Kasumi-1 (cell line): ENCODE measurements at places on chromosomes 16 and 17.
A peak's percentile ranks its signal among the peaks of the same experiment; 100 is the strongest.

- DNase-seq, result no peak
Measured at GRCh38 chr17:64226132-64226531, 36.9 kb downstream of the TEX2 start.

DNA sequence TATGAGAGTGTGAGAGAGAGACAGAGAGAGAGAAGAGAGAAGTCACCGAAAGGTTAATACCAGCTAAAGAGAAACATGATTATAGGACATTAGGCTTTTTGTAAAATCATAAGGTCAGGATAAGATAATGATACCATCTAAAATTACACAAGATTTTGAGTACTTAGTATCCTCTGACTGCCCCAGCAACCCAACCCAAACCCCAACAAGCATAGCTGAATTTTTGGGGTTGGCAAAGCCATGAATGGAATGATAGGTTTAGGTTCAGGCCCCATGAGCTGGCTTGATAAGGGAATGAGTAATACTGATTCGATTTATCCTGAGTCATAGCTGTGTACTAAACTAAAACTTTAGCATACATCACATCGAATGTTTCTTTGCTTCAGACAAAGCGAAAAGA is 259.5 kb downstream of the IRX3 start:
- no peak for DNase-seq

DNA sequence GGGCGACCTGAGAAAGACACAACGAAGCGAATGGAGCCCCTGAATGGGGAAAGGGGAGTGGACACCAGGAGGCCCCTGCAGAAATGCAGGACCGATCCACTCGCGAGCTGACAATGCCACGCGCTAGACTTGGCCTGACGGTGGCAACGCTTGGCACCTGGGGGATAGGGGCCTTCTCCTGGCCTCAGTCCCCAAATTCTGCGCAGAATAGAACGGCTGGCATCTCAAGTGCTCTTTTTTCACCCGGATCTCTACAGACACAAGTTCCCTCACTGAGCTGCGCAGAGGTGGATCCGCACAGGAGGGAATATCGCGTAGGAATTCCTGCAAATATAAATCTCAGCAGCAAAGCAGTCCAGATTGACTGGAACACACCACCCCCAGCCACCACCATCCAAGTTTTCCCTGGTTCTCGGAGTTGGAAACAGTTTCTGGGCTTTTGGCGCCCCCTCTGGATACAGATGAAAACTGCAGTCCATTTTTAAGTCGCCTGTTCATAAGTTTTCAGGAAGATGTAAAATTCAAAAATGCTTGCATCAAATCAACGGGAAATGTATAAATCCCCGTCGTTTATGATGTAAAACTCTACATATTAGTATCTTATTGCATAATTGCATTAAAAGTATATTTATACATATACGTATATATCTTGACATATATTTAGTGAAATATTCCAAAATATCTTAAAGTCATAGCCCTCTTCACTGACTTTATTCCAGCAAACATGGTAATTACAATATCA is 2.3 kb upstream of the SOX9 start:
- DNase-seq, result peak; percentile 50

GRCh38 chr16:85697431-85697830 is 8.7 kb upstream of the GINS2 start:
- DNase-seq, result no peak

GRCh38 chr17:64736804-64737492 is 74.8 kb upstream of the SMURF2 start:
- peak; percentile 82 for DNase-seq

GRCh38 chr17:82960419-82961271 is 118.8 kb upstream of the METRNL start:
- no peak for DNase-seq

GRCh38 chr17:62821189-62822079 is 13.3 kb upstream of the MARCHF10 start:
- DNase-seq, result no peak

GRCh38 chr16:76875898-76876297 is 315.1 kb upstream of the MON1B start:
- no peak for DNase-seq

GRCh38 chr16:78485188-78485916 is 385.9 kb downstream of the WWOX start:
- no peak for DNase-seq

- DNase-seq, result no peak
Measured at GRCh38 chr17:12034538-12034937, 13.9 kb downstream of the MAP2K4 start.

DNA sequence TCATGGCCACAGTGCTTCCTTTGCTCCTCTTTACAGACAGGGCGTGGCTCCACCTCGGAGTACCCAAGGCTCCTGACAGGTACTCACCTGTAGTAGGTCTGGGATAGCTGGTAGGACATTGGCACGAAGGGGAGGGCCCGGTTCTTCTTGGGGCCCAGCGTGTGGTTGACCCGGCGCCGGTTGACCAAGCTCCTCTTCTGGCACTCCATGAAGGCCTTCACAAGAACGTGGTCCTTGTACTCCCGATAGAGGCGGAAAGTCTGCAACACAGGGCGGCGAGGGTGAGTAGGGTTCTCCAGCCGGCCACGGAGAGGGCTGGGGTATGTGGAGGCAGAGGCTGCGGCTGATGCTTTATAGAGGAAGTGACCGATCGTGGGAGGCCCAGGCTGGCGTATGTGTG is 69.7 kb downstream of the IL21R start:
- DNase-seq, result no peak

DNA sequence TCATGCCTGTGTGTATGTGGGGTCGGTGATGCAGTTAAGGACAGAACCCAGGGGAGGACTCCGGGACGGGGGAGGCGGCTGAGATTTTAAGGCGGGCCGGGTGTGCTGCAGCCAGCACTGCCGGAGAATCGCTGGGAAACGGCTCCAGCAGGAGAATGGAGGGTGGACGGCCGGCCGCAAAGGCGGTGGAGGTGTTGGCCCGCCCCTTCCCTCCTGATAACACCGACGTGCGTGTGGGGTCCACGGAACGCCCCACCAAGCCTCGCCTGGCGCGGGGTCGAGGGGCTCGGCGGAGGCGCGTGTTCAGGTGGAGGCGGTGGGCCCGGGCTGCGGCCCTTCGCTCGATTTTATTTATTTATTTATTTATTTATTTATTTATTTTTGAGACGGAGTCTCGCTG is 633 bp downstream of the ZNF843 start:
- DNase-seq, result no peak

DNA sequence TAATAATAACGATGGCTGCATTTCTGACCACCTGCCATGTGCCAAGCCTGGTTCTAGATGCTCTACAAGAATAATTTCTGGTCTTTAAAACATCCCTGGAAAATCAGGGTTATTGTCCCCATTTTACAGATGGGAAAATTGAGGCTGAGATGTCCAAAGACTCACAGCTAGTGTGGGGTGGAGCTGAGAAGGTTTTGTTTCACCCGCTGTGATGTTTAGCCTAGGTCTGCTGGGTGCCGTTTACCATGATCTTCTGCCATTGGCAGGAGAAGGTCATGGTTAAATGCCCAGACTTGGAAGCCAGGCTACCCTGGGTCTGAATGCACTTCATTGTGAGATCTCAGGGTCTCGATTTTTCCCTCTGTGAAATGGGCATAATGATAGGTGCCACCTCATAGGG is 159.1 kb upstream of the PLCG2 start:
- DNase-seq, result no peak

GRCh38 chr17:4998732-4999429 is 1.1 kb downstream of the KIF1C start:
- DNase-seq, result no peak

DNA sequence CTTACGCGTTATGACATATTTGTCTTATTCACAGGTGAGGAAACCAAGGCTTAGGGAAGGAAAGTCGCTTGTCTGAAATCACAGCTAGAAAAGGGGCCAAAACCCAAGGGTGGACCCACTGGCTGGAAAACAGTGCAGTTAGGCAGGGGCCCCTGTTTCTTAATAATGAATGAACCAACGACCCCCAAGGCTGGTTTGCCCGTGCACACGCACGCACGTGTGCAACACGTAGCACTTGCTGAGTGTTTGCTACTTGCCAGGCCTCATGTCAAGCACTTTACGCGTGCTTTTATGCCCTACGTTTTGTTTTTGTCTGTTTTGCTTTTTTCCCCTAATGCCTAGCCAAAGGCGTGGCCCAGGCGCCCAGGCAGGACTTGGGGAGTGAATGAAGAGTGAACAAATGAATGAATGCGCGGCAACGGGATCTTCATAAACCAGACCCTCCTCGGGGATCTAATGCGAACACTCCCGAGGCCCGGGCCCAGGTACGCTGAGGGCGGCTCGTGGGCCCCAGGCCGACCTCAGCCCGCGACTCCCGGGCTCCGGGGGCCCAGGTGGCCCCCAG is 571 bp upstream of the USP10 start:
- DNase-seq, result peak; percentile 27

DNA sequence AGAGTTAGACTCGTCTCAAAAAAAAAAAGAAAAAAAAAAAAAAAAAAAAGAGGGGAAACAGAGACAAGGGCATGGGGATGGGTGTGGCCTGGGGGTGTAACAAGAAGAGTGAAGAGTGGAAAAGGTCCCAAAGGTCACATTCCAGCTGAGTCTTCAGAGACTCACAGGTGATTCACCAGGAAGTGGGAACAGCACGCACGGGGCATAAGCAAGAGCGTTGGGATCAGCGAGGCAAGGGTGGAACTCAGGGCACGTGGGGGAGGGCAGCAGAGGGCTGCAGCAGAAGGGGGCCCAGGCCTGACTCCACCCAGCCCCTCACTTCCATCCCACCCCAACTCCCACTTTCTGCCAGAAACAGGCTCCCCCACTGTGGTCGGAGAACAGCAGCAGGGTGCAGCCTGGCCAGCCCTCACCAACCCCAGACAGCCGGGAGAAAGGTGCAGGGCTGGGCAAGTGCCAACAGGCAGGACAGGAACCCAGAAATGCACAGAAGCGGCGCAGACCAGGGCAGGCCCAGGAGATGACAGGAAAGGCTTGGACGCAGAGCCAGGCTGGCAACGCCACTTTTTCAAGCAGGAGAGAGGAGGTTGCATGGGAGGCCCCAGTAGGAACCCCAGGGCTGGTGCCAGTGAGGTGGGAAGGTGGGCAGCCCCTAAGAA is 3.3 kb downstream of the MEAK7 start:
- DNase-seq, result no peak

DNA sequence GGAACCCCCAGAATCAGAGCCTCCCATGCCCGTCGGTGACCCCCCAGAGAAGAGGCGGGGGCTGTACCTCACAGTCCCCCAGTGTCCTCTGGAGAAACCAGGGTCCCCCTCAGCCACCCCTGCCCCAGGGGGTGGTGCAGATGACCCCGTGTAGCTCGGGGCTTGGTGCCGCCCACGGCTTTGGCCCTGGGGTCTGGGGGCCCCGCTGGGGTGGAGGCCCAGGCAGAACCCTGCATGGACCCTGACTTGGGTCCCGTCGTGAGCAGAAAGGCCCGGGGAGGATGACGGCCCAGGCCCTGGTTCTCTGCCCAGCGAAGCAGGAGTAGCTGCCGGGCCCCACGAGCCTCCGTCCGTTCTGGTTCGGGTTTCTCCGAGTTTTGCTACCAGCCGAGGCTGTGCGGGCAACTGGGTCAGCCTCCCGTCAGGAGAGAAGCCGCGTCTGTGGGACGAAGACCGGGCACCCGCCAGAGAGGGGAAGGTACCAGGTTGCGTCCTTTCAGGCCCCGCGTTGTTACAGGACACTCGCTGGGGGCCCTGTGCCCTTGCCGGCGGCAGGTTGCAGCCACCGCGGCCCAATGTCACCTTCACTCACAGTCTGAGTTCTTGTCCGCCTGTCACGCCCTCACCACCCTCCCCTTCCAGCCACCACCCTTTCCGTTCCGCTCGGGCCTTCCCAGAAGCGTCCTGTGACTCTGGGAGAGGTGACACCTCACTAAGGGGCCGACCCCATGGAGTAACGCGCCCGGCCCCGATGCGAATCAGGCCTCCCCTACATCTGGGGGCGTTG is 4.0 kb downstream of the TPSG1 start:
- DNase-seq, result no peak

GRCh38 chr17:6506679-6507231 is 49.6 kb downstream of the PITPNM3 start:
- no peak for DNase-seq

- no peak for DNase-seq
Measured at GRCh38 chr17:8369944-8370343, 6.6 kb downstream of the KRABD2 start.

DNA sequence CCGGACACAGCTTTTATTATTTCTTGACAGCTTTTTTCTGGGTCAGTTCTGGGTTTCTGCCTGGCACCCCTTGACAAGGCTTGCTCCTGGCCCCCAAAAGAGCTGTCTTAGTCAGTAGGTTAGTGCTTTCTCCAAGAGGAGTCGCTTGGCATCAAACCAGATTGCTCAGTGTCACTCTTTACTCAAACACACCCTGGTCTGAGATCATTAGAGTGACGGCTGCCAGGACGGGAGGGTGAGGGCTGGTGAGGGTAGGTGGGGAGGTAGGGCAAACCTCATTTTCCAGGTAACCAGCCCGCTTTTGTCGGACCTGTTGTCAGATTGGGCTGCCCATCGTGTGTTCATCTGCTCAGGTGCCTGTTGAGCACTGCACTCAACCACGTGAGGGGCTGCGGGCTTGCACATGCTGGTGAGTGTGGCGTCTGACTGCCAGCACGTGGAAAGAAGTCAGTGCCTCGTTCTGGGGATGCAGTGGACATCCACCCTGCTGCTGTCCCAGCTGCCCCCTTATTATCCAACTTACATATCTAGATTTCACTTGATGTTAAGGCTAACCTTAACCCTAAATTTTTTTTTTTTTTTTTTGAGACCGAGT is 12.4 kb downstream of the TMEM94 start:
- no peak for DNase-seq

DNA sequence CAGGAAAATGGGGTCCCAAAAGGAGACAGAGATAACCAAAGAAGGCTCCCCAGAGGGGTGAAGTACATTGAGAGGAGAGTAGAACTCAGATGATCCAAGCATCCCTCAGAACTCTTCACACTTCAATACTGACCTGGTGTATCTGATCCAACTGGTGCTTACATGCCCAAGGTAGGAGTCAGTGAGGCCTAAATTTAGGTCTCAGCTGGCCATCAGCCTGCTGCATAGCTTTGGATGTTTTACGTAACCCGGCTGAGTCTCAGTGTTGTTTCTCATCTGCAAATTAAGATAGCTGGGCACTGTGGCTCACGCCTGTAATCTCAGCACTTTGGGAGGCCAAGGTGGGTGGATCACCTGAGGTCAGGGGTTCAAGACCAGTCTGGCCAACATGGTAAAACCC is 11.6 kb upstream of the GOSR2 start:
- no peak for DNase-seq

- DNase-seq, result peak; percentile 19
Measured at GRCh38 chr17:39002991-39003715, 36.0 kb upstream of the FBXO47 start.

DNA sequence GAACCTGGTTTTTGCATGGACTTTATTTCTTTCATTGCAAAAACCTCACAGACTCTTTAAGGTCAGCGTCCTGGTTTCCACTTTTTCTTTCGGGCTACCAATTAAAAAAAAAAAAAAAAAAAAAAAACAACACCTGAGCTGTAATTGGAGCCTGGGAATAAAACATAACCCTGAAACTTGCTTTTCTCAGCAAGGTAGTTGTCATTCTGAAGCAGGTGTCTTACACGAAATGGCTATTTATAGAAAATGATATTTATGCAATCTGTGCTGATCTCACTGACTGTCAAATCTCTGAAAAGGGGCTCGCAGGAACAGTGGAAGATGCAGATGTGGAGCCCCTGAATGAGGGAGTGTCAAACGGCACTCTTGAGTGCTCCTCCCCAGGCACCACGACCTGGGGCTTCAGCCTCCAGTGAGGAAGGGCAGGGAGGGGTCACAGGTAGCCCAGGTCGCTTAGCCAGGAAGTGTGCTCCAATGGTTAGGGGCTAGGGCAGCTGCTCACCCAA is 10.4 kb upstream of the COTL1 start:
- DNase-seq, result no peak

- DNase-seq, result no peak
Measured at GRCh38 chr16:63385714-63386432, 1349.6 kb upstream of the CDH8 start.
